ENCODE measurements at places on chromosomes 7 and 10.

- DNase-seq: no peak
Measured at GRCh38 chr7:118572604-118573003, 348.1 kb downstream of the ANKRD7 start.

DNA sequence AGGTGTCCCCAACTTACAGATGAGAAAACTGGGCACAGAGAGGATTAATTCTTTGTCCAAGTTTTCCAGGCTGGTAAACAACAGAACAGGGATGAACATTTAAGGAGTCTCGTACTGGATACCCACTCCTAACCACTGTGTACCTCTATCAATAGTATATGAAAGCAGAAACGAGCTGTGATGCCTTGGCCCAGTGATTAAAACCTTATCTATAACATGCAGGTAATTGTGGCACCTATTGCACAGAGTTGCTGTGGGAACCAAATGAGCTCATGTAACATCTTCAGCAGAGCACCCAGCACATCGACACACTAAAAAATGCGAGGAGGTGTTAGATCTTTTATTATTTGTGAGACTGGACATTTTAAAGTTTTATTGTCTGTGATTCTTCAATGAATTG lies 1.6 kb downstream of the TMEM273 start:
- DNase-seq: no peak

- no peak for DNase-seq
Measured at GRCh38 chr10:33542752-33543505, 208.5 kb upstream of the NRP1 start.

DNA sequence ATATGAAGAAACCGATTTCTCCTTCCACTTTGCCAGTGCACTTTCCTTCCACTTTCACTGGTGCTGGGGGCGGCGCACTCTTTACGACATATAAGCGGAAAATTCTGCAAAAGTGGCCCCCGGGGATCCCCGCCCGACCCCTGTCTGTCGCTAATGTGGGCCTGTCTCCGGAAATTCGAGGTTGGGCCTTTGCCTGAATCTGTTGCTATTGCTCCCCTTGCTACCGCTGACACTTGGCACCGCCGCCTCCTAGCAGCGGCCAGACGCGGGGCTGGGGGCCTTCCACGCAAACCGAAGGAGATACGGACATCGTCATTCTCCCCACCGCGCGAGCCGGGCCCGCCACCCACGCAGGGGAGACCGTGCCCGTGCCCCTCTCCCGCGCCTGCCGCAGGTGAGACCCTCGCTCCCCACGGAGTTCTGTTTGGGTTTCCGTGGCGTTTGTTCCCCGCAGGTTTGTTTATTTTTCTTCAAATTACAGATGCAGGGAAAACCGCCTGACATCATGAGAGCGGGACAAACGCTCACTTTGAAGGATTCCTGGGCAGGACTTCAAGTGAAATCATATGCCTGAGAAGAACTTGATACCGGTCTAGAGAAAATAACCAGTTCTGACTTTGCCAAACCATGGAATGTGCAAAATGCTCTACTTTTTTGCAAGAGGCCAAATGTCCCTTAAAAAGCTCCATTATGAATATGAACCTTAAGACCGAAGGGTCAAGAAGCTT lies 5.0 kb downstream of the TWIST1 start:
- DNase-seq: no peak

GRCh38 chr7:73851410-73852338 lies 9.3 kb upstream of the TMEM270 start:
- DNase-seq: no peak

GRCh38 chr10:96618653-96619052 lies 31.8 kb upstream of the TM9SF3 start:
- DNase-seq: no peak

DNA sequence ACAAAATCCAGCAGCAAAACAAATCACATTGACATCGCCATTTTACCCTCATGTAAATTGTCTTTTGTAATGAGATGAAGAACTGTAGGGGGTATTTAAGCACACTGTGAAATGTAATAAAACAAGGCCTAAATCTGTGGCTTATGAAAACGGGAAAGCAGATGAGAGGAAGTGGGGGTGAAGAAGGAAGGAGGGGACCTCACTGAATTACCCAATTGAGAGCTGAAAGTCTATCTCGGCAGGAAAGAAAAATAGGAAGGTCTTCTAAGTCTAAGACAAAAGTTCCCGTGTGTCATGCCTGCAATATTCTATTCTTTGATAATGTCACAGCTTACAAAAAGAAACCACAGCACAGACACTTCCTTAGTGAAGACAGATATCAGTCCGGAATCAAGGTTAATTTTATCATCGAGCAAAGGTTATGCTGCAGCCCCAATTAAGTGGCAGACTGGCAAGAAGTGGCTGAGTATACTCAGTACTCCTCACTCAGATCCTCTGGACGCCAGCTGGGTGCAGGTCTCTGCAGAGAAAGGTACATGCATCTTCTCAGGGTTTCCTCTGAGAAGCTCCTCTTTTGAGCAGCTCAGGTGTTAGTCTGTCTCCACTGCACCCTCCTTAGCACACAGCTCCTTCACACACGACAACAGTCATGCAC lies 239.7 kb downstream of the FANK1 start:
- no peak for DNase-seq

- DNase-seq: no peak
Measured at GRCh38 chr10:36194276-36194675, 552.2 kb upstream of the FZD8 start.

- DNase-seq: no peak
Measured at GRCh38 chr10:52004342-52004949, 305.1 kb upstream of the CSTF2T start.

DNA sequence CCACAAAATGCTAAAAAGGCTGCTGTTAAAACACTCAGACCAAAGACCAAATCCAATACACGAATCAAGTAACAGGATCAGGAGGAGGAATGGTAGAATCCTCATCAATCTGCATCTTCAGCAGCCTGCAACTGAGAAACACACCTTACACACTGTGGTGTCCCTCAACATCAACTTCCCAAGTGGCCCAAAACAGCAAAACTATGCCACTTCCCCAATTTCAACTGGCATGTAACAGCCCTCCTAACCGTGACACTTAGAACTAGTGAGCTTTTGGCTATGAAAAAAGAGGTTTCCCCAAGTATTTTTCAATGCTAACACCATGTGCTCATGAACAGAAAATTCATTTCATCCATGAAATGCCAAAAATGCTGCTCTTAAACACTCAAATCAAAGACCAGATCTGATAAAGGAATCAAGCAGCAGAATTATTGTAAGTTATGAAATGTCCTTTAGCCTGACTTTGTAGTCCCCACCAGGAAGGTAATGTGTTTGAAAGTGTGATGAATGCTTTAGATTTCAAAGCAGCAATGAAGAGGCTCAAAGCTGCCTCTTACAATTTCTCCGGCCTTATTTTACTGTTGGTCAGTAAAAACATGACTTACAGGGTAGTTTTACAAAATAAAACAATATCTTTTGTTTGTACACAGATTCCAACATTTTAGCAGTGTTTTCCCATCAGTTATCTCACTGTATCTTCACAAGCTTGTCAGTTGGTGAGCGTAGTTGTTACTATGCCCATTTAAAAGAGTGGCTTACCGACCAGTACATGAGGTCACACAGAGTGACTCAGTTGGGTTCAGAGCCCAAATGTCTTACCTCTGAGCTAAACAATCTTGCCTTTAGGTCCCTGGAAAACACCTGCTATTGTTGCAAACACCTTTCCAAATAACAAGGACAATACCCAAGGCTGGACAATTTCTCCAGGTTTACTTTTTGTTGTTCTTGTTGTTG lies 65.7 kb upstream of the ASAH2 start:
- DNase-seq: no peak

DNA sequence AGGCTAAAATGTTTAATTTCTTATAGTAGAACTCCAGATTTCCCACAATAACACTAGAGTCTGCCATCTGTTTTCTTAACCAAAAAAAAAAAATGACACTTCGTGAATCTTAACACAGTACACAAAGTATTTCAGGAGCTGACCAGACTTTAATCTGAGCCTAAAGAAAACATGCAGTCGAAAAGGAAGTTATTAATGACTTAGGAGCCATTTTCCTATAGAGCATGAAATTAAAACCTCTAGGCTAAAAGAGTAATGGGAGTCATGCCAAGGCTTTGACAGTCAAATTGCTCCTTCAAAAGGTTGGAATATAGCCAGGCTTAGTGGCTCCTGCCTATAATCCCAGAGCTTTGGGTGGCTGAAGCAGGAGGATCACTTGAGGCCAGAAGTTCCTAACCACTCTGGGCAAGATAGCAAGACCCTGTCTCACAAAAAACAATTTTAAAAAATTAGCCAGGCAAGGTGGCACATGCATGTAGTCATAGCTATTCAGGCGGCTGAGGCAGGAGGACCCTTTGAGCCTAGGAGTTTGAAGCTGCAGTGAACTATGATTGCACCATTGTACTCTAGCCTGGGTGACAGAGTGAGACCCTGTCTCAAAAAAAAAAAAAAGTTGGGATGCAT lies 13.6 kb downstream of the MICU1 start:
- no peak for DNase-seq

GRCh38 chr10:113131613-113132261 lies 181.7 kb downstream of the TCF7L2 start:
- no peak for DNase-seq

GRCh38 chr10:5547681-5547930 lies 22.8 kb downstream of the CALML3 start:
- no peak for DNase-seq

DNA sequence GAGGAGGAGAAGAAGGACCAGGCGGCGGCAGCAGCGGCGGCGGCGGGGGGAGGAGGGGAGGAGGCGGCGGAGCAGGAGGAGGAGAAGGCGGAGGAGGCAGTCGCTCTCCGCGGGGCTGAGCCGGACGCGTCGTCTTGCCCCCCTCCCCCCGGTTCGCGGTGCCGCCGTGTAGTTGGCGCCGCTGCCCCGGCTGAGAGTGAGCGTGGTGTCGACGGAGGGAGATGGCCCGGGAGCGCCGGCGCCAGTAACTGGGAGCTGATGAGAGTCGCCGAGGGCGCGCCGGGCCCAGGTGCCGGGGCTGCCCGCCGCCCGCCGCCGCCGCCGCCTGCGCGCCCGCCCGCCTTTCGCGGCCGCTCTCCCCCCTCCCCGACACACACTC lies 257 bp downstream of the WAC start:
- no peak for DNase-seq

GRCh38 chr7:50264908-50265307 lies 39.6 kb upstream of the IKZF1 start:
- no peak for DNase-seq

- DNase-seq: no peak
Measured at GRCh38 chr10:28468707-28469483, 64.0 kb upstream of the WAC start.

DNA sequence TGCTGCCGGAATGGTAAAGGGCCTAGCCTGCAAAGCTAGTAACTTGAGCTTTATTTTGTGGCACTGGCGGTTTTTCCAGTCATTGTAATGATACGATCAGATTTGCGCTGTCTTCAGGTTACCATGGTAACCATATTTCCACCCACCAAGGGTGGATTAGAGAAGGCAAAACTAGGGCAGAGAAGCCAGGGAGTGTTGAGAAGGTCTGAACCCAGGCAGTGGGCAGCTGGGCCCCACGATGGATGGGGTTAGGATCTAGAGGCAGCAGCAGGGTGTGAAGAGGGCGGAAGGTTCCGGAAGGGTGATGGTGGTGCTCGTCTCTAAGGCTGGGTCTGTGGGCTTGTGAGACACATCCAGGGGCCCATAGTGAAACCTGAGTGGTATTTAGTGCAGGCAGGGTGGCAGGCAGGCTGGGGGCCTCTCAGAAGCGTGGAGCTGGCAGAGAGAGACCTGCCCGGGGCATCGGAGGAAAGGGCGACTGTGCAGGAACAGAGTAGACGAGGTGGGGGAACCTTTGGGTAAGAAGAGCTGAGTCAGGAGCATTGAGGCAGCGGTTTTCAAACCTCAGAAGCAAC lies 87.9 kb upstream of the GTF2I start:
- DNase-seq: no peak

DNA sequence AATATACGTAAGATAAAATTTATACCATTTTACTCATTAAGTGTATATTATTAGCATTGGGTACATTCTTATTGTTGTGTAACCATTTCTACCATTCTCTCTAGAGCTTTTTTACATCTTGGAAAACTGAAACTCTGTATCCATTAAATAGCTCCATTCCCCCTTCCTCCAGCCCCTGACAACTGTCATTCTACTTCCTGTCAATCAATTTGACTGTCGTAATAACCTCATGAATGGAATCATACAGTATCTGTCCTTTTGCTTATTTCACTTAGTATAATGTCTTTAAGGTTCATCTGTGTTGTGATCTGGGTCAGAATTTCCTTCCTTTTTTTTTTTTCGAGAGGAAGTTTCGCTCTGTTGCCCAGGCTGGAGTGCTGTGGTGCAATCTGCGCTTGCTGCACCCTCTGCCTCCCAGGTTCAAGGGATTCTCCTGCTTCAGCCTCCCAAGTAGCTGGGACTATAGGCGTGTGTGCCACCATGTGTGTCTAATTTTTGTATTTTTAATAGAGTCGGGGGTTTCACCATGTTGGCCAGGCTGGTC lies 15.6 kb downstream of the ZRANB1 start:
- DNase-seq: no peak

DNA sequence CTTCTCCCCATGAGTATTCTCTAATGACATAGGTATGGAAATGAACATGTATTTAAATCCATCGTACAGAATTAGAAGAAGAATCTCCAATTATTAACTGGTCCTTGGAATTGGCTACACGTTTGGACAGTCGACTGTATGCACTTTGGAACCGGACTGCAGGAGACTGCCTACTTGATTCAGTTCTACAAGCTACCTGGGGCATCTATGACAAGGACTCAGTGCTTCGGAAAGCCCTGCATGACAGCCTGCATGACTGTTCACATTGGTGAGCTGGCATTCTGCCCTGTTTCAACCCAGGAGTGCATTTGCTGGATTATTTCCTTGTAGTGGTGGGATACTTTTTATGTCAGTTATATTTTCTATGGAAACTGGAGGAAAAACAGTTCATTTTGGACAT lies 32.2 kb downstream of the ZRANB1 start:
- DNase-seq: no peak

DNA sequence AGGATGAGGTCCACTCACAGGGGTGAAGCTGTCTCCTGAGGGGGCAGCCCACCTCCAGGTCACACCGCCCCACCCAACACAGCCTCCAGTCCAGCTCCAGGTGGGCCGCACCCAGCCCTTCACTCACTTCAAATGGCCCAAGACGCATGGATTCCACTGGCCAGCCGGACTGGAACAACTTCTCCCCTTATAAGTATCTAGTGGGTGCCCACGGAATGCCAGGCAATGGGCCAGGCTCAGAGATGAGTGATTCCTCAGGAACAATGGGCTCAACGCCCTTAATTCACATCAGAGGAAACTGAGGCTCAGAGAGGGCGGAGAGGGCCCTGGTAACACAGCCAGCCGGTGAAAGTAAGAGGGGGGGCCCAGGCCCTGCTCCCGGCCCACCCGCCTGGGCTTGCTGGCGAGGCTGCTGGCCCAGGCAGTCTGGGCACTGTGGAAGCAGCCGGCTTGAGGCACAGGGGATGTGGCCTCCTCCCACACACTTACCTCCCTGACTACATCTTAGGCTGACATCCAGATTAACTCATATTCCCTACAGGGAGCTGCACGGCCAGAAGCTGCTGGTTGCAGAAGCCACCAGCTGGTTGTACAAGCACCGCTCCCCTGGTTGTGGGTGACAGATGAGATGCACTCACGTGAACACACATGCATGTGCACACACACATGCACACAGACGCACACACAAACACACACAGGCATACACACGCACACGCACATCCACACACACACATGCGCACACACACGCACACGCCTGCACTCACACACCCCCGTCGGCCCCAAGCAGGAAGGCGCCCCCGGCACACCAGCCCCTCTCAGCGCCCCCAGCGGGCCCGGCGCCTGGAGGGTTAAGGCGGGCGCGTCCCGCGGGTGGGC lies 1.0 kb upstream of the FAM20C start:
- DNase-seq: no peak

Measured in stimulated activated CD8-positive, alpha-beta memory T cell treated with anti-CD3 and anti-CD28 coated beads, Interleukin-4, amount 100 ng/mL, for 1 hour (primary cell).